ENCODE measurements at places on chromosomes 2 and 18.

- no peak for DNase-seq
Observed at GRCh38 chr2:158049129-158049855, 52.4 kb upstream of the UPP2 start.

- no peak for DNase-seq
Observed at GRCh38 chr18:29494371-29494770, 1317.4 kb upstream of the CDH2 start.

GRCh38 chr2:174125090-174125489 is 123.2 kb downstream of the OLA1 start:
- no peak for DNase-seq

GRCh38 chr2:120174963-120175581 is 48.1 kb downstream of the TMEM185B start:
- no peak for DNase-seq

- peak; percentile 45 for DNase-seq
Observed at GRCh38 chr18:2905854-2906703, 59.3 kb downstream of the EMILIN2 start.

- no peak for DNase-seq
Observed at GRCh38 chr18:74430806-74431571, 26.1 kb downstream of the DIPK1C start.

GRCh38 chr2:232264081-232264480 is 114.5 kb upstream of the ALPP start:
- no peak for DNase-seq

- DNase-seq: no peak
Observed at GRCh38 chr2:219448776-219449341, 14.2 kb downstream of the SPEG start.

DNA sequence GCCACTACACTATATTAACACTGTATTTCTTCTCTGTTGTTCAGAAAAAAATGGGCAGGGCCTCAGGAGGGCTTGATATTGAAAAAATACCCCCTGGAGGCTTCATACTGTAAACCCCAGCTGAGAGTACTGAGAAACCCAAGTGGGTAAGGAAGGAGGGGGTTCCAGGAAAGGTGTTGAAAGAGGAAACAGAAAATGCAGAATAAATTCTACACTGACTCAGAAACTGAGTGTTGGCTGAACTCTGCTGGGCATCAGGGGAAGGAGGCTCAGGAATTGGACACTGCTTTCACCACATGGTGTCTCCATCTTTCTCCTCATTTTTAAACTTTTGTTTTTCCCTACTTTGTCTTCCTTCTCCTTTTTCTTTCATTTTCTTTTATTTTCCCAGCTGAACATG is 253.7 kb downstream of the DYM start:
- DNase-seq: no peak

GRCh38 chr2:136394136-136395060 is 276.4 kb upstream of the CXCR4 start:
- DNase-seq: no peak

DNA sequence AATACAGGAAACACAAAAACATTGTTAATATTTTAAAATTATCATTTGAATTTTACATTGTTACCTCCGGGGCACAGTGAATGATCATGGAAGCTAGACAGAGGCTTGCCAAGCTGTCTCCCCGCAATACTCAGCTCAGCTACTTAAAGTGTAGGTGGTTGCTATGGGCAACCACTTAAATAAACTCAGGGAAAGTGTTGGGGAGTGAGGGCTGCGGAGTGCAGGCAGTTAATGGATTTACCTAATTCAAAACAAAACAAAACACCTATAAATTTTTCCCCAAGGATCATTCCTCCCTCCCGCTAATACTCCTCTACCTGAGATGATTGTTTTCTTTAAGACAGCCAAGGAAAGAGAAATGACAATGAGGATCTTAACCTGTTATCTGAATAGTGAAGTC is 349.5 kb downstream of the TGIF1 start:
- DNase-seq: no peak

- no peak for DNase-seq
Observed at GRCh38 chr2:238130111-238130695, 8.3 kb upstream of the KLHL30 start.

Data from stimulated activated CD8-positive, alpha-beta memory T cell treated with anti-CD3 and anti-CD28 coated beads, Interleukin-15, amount 100 ng/mL, for 48 hours (primary cell).